NB4 (cell line): ENCODE measurements at places on chromosomes 11 and 22.

GRCh38 chr22:31345331-31346254 lies 553 bp downstream of the PATZ1 start:
- peak; percentile 92 for DNase-seq

DNA sequence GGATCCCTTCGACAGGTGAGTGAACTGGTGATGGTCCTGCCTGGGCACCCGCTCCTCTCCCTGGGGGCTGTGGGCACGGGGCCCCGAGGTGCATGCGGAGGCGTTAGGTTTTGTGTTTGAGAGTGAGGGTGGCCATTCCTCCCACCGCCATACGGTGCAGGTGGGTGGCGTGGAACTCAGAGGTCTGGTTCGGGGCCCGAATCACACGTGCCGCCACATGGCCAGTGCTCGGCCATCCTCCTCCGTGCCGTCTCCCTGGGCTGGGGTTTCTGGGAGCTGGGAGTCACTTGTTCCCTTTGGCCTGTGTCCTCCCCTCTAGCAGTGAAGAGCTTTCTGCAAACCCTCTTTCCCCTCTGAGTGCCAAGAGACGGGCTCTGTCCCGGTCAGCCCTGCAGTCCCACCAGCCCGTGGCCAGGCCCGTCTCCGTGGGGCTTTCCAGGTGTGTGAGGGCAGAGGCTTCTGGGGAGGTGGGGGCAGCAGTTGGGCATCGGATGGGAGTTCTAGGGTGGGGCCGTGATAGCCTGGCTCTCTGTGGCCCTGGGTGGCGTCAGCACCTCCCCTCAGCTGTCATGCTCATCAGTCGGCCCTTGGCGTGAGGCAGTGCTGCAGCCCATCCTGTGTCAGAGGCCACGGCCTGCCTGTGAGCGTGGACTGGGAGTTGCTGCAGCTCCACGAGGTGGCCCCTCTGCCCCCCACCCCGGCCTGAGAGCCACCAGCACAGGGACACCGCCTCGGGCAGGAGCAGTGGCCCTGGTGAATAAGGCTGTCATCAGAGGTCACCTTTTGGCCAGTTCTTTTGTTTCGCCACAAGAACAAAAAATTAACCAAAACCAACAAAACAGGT lies 10.2 kb downstream of the IRF7 start:
- no peak for DNase-seq

DNA sequence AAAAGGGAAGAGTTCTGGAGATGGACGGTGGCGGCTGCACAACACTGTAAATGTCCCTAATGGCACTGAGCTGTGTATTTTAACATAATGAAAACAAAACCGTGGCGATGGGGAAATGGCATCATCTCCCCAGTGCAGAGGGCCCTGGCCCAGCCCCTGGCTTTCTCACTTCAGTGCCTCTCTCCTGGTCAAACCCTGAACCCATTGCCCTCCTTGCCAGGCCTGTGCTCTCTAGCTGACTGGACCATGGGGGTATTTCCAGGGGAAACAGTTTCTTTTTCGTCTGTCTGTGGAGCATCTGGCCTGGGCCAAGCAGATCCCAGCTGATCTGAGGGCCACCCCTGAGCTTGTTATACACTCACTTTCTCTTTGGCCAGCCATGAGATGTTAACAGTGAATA lies 17.4 kb upstream of the NAP1L4 start:
- DNase-seq = no peak

DNA sequence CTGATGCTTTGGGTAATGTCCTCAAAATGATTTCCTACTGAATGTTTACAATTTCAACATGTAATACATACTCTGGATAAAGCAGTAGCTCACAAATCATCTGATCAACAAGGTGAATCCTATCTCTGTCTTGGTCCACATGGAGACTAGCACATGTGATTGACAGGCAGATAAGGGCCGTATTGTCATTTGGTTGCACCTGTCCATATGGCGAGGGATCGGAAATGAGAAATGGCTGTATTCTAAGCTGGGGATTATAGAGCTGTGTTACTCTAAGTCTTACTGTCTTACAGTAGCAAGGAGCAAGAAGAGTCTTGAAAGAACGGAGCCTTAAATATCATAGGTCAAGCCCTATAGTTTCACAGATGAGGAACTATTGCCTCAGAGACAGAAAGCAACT lies 55.7 kb downstream of the APIP start:
- DNase-seq = no peak

DNA sequence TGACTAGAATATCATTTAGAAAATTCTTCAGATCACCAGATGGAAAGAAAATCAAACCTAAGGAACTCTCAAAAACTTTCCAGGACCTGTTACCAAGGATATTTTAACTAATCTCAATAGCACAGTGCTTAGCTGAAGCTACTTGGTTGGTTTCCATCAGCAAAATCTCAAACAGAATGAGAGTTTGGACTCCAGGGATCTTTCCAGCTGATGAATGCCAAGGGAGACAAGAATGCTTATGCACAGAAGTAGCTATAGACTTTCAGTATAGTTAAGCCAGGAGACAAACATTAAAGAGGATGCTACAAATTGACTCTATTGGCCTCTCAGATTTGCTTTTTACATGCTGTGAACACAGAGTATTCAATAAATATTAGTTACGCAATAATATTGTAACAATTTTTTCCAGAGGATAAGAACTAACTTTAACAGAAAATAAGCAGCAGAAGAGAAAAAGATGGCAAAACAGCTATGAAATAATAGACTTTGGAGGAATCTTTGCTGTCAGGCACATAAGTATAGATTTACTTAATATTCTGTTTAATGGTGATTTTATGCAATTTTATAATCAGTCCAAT lies 331.4 kb downstream of the DLG2 start:
- no peak for DNase-seq

DNA sequence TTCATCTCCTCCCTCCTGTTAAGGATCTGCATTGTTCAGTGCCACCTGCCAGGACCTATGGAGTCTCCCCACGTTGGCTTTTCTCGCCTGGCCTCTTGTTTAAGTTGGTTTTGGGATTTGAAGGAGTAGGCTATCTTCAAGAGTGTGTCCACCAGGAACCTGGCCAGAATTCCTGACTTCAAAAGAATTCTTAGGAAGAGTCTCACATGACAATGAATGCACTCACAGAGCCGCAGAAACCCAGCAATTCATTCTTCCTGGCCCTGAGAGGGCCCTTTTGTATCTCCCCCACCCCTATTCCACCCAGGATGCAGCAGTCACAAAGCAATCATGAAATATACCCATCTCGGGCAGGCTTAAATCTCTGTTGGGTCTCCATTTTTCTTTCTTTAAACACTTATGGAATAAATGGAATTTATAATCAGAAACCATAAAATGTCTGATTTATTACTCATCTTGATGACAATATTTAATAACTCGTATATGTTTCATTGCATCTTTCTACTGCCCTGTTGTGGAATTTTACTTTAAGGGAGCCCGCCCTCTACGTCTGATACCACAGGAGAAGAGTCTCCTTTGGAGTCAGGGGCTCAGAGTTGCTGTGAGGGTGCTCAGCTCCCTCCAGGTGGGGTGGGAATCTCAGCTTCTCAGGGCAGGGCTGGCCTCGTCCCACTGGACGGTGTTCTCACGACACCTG lies 507.0 kb downstream of the NTM start:
- no peak for DNase-seq

- DNase-seq = peak; percentile 69
Measured at GRCh38 chr11:18802381-18803257, 11.0 kb upstream of the PTPN5 start.

GRCh38 chr22:36608987-36609386 lies 80.0 kb upstream of the EIF3D start:
- no peak for DNase-seq

- DNase-seq = no peak
Measured at GRCh38 chr11:11444804-11445131, 91.7 kb upstream of the CSNK2A3 start.

- DNase-seq = no peak
Measured at GRCh38 chr11:63769714-63770455, 1.3 kb upstream of the ZFTA start.

DNA sequence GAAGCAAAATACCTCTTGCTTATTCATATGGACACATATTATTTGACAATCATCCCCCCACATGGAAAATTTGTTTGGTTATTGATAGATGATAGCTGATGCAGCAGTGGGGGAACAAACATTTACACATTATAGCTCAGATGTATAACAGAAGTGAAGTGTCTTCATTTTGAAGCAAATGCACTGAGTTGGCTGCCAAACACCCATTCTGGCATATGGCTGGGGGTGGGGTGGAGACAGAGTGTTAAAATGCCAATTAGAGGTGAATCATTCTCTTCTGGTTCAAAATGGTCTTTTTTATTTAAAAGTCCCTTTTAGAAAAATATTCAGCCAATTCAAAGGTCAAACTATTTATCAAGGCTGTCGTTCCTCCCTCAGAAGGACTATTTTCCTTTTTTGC lies 157.3 kb upstream of the TRPC6 start:
- DNase-seq = no peak

DNA sequence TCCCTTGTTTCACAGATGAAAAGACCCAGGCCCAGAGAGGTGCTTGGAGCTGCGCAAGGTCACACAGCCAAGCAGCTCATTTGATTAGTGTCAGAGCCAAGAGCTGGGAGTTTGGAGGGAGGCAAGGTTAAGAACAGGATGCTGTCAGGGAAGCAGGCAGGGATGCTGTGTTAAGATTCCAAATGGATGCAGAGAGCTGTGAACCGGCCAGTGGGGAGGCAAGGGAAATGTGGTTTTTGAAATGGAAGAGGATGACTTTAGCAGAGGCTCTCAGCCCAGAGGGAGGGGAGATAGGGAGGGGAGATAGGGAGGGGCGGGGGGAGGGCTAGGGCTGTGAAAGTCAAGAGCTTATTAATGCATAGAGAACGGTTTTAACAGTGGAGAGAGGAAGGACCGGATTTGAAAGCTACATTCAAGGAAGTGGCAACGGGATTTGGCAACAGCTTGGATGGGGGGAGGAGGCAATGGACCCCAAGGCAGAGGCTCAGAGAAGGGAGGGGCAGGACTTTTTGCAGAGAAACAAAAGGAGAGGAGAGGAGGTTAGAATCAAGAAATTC lies 13.0 kb downstream of the RTN4RL2 start:
- DNase-seq = peak; percentile 90

- DNase-seq = no peak
Measured at GRCh38 chr11:70732881-70733196, 334.5 kb downstream of the CTTN start.

GRCh38 chr11:69834811-69835800 lies 15.9 kb upstream of the FGF3 start:
- peak; percentile 38 for DNase-seq

DNA sequence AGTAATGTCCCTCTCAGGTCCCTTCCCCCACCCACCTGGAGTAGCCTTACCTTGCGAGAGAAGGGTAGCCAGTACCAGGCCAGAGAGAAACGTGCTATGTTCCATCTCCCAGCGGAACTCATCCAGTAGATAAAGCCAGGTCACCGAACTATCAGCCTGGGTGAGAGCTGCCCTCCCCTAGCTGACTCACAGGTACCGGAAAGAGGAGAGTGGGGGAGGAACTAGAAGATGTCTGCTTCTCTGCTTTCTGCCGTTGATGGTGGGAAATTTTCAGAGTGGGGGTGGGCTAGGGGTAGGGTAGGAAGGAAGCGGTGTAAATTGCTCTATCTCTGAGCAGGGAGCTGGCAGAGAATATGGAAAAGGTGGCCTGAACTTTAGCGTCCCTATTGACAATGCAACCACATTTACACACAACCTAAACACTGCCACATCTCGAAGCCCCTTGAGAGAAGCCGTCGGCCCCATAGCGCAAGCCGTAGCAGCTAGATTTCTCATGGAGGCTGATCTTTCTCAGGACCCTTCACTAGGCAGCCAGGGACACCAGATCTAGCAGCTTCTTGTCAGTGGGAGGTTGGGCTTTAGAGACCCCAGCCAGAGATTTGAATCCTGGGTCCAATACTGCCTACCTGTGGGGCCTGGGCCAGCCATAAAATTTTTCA lies at the start of gene CD3D:
CD3D (minus strand) TSS at position 203 of the 659 bp plus-strand sequence; CDS start at position 105, 98 bp downstream.
- DNase-seq = peak; percentile 90

GRCh38 chr22:43507235-43507634 lies 95.4 kb downstream of the MPPED1 start:
- no peak for DNase-seq

GRCh38 chr11:3796002-3796311 lies 1.4 kb downstream of the NUP98 start:
- DNase-seq = no peak
